ENCODE measurements at places on chromosomes 7 and 10.

DNA sequence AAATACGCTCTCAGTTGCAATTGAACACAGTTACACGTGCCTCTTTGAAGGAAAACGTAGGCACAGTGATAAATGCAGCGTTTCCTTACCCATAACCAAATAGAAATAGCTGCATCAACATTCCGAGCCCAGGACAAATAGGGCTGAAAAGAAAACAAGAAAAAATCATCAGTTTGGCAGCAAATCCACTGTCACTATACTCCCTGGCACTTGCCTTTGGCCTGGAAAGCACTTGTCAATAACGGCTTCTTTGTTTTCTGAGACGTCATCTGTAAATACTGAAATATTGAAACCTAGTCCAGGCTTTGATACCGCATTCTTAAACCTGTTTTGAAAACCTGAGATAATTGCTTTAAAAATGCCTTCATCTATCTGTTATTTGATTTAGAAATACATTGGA is 167.2 kb upstream of the AKR1E2 start:
- no peak for DNase-seq

- no peak for DNase-seq
Measured at GRCh38 chr10:88254091-88254490, 329.0 kb downstream of the RNLS start.

DNA sequence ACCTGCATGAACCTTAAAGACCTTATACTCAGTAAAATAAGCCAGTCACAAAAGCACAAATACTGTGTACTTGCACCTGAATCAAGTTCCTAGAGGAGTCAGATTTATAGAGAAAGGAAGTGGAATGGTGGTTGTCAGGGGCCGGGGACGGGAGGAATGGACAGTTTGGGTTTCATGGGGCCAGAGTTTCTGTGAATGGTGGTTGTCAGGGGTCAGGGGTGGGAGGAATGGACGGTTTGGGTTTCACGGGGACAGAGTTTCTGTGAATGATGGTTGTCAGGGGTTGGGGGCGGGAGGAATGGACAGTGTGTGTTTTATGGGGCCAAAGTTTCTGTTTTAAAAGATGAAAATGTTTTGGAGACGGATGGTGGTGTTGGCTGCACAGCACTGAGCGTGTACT is 260.0 kb upstream of the MKI67 start:
- no peak for DNase-seq

DNA sequence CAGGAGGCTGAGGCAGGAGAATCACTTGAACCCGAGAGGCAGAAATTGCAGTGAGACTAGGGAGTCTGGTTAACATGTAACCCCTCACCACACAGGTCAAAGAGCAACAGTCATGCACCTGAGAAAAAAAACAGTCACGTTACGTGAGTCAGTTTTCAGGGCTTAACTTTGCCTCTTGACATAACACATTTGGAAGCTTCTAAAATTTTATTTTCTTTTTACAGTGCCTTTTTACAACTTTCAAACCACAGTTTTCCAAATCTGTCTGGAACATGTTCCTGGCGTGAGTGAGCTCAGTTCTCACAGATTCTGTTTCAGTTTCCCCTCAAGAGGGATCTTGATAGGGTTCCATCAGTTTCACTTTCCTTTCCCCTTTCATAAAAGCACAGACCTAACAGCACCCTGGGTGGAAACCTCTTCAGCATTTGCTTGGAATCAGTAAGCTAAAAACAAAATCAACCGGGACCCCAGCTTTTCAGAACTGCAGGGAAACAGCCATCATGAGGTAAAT is 4.4 kb downstream of the IFIT3 start:
- no peak for DNase-seq

- DNase-seq, result no peak
Measured at GRCh38 chr10:95661818-95662217, 5.3 kb upstream of the ALDH18A1 start.

- peak; percentile 11 for DNase-seq
Measured at GRCh38 chr7:143490717-143491306, 13.1 kb downstream of the TAS2R41 start.

DNA sequence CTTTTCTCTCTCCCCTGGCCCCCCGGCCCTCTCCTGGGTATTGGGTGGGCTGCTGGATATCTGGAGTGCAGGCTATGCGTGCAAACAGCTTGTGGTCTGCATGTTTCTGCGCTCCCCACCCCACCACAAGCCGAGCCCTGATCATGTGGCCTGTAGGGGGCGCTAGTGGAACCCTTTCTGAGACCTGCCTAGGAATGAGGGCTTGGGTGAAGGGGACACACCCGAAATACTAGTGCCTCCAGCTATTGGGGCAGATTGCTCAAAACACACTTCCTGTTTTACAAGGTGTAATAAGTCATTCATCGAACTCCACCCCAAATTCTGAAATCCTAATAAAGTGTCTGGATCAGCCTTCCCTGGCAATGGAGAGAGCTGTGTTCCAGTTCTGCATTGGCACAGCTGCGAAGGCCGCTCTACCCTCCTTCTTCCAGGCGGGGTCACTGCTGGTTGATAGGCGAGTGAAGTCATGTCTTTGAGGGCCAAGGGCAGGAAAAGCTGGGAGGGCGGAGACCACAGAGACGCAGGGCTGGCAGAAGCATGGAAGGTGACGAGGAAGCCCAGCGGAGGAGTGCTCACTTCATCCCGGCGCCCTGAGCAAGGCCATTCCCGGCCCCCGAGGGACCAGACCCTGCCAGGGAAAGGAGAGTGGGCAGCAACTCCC is 19.8 kb upstream of the PRRT4 start:
- DNase-seq, result no peak

DNA sequence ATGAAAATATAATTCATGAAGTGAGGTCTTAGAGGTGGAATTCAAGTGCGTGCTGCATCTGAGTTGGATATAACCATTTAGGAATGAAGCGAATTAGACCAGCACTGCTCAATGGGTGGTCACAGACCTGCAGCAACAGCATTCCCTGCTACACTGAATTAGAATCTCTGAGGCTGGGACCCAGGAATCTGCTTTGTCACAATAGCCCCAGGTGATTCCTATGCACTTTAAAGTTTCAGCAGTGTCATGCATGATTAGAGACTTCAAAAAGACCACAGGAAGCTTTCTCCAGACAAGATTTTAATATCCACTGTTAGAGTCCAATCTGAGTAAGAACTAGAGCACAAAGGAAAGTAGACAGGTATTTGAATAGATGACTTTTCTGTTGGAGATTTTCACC is 352.8 kb upstream of the VSTM2A start:
- no peak for DNase-seq

GRCh38 chr7:145106001-145106400 is 270.1 kb upstream of the TPK1 start:
- peak; percentile 48 for DNase-seq

- no peak for DNase-seq
Measured at GRCh38 chr10:58778966-58779365, 266.3 kb downstream of the BICC1 start.

- DNase-seq, result no peak
Measured at GRCh38 chr10:58951087-58951486, 225.4 kb upstream of the PHYHIPL start.

- DNase-seq, result no peak
Measured at GRCh38 chr10:69769395-69769992, 32.2 kb upstream of the COL13A1 start.

- no peak for DNase-seq
Measured at GRCh38 chr7:120486164-120486563, 213.2 kb downstream of the KCND2 start.

DNA sequence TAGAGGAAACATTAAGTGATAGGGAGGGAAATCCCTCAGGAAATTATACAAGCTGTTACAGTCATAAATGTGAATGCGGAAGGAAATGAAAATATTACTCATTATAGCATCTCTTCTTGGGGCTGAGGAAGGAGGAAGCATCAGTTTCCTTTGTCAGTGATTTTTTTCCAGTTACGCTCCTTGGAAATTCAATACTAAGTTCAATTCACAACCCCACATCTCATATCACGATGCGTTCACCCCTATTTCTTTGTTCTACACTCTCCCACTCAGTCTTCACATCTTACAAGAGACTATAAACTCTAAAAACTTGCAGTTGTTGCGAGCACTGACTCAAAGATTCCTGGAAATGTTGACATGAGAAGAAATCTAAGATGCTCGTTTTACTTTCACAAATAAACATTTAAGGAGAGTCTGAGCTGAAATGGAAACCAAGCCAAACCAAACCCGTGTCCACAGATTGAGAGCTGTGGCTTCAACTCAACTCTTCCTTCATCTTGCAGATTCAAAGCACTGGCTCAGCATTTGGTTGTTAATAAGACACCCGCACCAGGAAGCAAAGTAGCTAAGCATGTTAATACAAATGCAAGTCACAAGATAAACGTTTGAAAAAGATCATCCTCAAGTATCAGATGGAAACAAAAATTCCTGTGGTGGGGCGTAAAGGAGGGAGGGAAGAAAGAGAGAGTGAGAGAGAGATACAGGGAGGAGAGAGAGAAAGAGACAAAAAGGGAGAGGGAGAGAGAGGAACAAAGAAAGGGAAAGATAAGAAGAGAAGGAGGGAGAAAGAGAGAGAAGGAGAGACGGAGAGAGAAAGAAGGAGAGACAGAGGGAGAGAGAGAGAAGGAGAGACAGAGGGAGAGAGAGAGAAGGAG is 150.0 kb upstream of the RSU1 start:
- DNase-seq, result no peak

- DNase-seq, result no peak
Measured at GRCh38 chr7:70500261-70500660, 631.7 kb upstream of the GALNT17 start.

- DNase-seq, result no peak
Measured at GRCh38 chr10:90612276-90612675, 245.6 kb downstream of the HTR7 start.

GRCh38 chr10:28149746-28150145 is 150.9 kb upstream of the ODAD2 start:
- no peak for DNase-seq

DNA sequence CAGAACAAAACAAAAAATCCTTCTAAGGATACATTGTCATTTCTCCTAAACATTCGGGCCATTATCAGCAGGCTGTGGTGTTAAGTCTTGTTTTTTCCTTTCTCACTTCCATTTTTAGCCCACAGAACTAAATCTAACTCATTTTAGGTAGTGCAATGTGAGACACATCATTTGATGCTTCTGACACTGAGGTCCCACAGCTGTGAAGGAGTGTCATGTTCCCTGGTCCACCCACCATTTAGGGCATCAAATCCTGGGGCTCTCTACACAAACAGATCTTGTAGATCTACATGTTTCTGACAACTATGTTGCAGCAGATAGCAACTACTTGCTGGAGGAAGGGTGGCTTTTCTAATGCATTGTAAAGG is 232.5 kb upstream of the IGFBP3 start:
- no peak for DNase-seq

DNA sequence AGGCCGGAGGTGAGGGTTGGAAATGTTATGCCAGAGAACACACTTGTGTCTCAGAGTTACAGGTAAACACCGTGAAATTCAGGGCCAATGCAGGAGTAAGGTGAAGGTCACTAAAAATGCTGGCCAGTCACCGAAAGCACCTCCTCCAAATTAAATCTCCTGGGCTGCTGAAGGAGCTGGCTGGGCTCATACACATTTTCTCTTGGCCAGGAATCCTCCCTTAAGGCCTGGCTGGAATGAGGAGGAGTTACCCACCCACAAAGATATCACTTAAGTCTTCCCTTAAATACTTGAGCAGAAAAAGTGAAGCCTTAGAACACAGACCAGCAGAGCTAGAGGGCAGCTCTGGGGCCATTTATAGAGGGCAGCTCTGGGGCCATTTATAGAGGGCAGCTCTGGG is 46.3 kb downstream of the HTRA1 start:
- no peak for DNase-seq

DNA sequence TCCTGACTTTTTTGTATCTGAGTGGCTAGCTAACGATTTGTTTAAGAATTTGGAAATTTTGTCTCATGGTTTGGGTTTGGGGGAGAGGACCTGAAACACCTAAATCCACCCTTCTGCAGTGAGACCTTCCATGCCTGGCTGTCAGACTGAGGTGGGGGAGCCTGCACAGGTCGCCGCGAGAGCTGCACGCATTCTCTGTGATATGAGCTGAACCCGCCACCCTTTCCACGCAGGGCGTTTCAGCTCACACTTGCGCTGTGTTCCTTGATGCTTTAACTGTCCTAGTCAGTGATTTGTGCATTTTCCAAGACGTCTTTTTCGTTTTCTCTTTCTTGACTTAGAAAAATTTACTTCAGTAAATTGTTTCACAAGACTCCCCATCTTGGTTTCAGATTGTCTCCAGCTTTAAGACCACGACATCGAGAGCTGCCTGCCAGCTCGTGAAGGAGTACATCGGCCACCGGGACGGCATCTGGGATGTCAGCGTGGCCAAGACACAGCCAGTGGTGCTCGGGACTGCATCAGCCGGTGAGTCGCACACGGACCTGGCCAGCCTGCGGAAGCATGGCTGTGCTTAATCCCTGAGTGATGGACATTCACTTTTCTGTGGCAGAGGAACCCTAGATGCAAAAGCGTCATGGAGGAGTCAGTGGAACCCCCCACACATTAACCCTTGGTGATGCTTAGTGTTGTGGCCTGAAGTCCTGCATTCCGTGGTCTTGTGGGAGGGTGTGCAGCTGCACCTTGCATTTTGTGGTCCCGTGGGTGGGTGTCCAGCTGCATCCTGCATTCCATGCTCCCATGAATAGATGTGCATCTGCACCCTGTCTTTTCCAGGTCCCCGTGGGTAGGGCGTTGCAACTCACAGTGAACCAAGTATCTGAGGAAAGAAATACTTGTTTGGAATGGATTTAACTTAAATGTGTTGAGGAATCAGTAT is 28.1 kb downstream of the WDR37 start:
- DNase-seq, result no peak

- DNase-seq, result no peak
Measured at GRCh38 chr7:120394595-120394994, 121.6 kb downstream of the KCND2 start.

DNA sequence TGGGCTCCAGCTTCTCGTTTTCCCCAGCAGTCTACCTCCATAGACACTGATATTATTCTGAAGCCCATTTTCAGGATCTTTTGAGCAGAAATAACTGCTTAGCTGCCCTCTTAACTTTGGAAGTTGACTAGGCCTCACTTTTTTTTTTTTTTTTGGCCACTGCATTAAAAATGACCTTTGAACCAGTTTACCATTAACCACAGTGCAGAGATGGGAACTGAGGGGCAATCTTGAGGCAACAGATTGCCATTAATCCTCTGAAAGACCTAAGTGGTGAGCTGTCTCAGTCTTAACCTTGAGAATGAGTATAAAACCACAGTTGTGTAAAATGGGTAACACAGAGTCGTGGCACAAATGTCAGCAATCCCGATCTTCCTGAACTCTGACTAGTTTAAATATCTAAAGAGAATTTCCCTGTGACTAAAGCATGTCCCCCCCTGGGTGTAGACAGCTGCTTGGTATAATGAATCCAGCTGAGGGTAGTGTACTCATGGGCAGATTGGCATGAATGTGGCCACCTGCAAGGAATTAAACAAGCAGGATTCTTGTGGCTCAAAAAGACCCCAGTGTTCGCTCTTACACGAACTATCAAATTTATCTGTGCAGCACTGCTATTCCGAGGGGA is 46.1 kb upstream of the FMC1 start:
- DNase-seq, result no peak

DNA sequence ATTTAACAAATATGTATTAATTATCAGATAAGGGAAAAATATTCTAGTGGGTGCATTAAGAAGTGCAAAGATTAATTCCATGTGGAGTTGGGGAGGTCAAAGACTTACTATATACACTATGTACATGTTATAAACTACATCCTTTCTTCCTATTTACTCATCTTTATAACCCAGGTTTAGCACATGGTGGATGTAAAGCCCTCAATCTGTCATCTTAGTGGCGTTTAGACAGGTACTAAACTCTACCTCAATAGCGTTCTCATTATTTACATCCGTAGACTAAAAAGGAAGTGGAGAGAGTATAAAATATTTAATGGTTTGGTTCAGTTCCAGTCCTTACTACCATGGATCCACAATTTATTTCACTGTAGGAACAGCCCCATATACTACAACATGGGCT is 14.8 kb upstream of the CELF2 start:
- no peak for DNase-seq

- DNase-seq, result no peak
Measured at GRCh38 chr10:110471566-110472139, 26.1 kb upstream of the DUSP5 start.
